Kidney epithelial cell (primary cell): ENCODE measurements at places on chromosomes 12 and 14.

GRCh38 chr14:79580906-79581305, 630.4 kb downstream of the DIO2 start:
- no peak for DNase-seq

GRCh38 chr12:72110937-72111650, 161.1 kb upstream of the TRHDE start:
- no peak for DNase-seq

DNA sequence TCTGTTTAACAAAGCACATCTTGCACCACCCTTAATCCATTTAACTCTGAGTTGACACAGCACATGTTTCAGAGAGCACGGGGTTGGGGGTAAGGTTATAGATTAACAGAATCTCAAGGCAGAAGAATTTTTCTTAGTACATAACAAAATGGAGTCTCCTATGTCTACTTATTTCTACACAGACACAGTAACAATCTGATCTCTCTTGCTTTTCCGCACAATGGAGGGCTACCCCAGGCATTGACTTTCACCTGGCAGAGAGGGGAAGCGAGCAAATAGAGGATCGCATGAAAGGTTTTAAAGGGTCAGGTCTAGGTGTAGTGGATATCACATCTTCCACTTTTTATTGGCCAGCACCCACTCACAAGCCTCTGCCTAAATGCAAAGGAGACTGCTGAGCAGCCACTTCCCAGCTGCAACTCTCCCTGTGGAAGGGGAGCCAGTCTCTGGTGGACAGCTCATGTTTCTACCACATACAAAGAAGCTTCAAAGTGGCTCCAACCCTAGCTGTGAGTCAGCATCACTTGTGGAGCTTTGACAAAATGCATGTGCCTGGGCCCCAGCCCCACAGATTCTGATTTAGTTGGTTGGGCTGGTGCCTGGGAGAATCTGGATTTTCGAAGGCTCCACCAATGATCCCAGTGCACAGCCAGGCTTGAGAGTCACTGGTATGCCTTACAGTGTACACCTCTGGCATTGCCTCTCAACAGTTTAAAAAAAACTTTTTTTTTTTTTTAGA, 7.2 kb upstream of the FNTB start:
- no peak for DNase-seq

GRCh38 chr12:8455727-8456360, at the start of gene CLEC6A:
TSS of gene CLEC6A (plus strand) at chr12:8455962. CDS start at chr12:8456112, 150 bp downstream.
- no peak for DNase-seq

- no peak for DNase-seq
These were observed 21.5 kb upstream of the GNS start for GRCh38 chr12:64780531-64781279.
